ENCODE measurements at places on chromosomes 16 and 17.

DNA sequence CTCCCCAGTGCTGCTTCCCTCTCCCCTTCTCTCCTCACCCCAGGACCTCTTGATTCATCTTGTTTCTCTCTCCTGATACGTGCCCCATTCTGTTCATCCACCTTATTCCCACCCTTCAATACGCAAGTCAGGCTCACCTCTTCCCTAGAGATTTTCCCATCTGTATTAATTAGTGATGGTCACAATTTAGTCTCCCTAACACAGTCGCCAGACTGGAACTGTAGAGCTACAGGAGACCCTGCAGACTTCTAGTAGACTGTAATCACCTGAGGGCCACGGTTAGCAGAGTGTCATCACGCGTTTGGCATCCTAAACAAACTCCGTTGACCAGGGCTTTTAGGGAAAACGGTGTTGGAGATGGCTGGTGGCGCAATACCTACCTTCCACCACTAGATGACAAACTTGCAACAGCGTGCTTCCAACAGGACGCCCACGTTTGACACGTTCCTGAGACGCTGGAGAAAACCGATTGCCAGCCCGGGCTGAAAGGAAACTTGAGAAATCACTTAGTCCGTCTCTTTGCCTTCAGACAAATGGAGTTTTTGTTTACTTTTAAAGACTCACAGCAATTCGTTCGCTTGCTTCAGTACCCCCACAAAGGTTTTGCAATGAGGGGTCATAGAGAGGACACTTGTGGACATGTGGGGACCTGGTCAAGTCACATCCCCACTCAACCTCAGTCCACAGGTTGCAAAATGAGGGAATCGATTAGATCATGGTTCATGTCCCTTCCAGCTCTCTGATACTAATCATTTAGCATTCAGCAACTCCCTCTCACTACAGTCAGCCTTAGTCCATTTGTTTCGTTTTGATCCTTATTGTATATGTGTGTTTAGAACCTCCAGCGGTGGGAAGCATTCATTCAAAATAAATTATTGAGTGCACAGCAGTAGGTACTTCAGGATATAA is 20.6 kb downstream of the MYL4 start:
- peak; percentile 84 for DNase-seq

DNA sequence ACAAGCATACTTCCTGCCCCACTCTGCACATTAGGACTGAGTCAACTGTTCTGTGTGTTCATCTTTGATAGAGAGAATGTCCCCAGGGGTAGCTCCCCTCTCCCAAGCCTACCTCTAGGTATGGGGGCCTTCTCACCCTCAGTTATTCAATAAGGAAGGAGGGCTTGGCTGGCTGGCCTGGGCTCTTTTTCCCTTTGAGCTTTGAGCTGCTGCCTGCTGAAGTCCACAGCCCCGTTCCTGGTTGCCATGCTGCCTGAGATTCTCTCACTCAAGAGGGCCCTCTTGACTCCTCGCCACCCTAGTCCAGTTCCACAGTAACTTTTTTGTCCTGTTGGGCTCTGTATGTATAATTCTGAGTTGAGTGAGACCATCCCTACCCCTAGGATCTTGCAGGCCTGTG is 5.1 kb downstream of the B3GNT9 start:
- no peak for DNase-seq

DNA sequence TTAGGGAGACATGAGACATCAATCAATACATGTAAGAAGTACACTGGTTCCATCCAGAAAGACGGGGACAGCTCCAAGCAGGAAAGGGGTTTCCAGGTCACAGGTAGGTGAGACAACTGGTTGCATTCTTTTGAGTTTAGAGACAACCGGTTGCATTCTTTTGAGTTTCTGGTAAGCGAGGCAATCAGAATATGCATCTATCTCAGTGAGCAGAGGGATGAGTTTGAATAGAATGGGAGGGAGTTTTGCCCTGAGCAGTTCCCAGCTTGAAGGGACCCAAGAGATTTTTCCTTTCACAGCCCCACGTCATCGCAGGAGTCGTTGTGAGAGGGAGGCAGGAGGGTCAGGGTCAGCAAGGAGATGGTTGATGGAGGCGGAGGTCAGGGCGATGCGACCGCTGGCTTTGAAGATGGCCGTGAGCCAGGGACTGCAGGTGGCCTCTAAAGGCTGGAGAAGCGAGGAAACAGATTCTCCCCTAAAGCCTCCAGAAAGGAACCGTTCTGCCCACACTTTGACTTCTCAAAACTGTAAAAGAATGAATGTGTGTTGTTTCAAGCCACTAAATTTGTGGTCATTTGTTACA is 36.5 kb downstream of the IRF8 start:
- DNase-seq = no peak

GRCh38 chr17:17366941-17367875 is 64.0 kb downstream of the NT5M start:
- peak; percentile 40 for DNase-seq

DNA sequence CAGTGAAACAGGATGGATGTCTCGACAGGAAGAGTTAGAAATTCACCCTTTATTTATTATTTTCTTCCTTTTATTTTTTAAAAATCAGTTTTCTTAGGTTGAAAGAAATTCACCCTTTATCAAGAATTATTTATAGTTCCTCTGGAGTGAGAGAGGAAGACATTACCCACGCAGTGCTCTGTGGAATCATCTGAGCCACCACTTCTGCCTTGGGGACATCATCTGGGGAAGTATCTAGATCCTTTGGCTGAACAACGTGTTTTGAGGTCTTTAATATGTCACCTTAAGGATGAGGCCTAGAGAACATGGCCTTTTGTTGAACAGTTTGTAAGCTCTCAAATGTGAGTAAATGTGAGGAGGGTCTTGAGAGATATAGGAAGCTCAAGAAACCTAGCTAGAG is 183.3 kb downstream of the UTP18 start:
- DNase-seq = no peak

DNA sequence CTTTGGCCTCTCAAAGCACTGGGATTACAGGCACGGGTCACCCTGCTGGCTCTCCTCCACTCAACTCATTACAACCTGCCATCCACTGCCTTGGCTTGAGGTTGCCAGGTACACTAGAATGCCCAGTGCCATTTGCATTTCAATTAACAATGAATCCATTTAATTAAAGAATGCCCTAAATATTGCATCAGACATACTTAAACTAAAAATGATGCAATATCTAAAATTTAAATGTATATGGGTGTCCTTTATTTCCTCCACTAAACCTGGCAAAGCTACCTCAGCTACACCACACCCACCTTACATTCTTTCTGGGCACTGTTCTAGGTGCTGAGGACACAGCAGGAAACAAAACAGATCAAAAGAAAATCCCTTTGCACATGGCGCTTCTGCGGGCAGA is 382.2 kb upstream of the ZFHX3 start:
- DNase-seq = no peak
